Activated CD4-positive, alpha-beta T cell treated with anti-CD3 and anti-CD28 coated beads, Interleukin-2, amount 50 U/mL, for 24 hours (primary cell): ENCODE measurements at places on chromosomes 7 and 10.
A peak's percentile ranks its signal among the peaks of the same experiment; 100 is the strongest.

- DNase-seq: no peak
Observed at GRCh38 chr7:1314021-1314907, 81.6 kb downstream of the UNCX start.

DNA sequence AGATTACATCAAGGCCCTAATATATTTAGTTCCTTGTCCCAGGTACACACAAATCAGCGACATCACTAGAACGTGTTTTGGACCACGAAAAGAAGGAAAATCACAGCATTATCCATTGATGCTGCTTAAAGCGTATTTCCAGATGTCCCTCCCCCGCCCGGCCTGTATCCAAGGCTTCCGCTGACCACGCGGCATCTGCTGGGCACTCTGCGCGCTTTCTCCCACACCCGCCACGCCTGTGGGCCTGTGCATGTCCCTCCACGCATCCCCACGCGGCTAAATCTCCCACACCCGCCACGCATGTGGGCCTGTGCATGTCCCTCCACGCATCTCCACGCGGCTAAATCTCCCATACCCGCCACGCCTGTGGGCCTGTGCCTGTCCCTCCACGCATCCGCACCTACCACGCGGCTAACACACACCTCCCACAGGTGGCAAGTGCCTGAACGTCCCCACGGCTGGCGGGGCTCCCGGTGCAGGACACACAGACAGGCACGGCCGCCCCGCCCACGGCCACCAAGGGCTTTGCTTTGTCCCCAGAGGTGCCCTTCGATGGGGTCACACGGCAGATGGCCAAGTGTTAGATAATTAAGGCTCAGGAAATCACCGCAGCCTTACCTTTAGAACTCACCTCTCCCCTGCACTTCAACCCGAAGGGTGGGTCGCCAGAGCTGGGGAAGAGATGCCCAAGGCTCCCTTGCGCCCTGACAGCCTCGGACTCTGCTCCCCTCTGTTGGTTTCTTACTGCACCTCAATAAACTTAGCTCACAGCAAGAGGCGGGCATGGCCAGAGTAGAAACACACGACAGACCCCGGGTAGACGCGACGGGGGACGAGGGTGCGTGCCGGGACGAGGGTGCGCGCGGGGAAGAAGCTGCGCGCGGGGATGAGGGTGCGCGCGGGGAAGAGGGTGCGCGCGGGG is 49.5 kb downstream of the DIP2C start:
- no peak for DNase-seq

DNA sequence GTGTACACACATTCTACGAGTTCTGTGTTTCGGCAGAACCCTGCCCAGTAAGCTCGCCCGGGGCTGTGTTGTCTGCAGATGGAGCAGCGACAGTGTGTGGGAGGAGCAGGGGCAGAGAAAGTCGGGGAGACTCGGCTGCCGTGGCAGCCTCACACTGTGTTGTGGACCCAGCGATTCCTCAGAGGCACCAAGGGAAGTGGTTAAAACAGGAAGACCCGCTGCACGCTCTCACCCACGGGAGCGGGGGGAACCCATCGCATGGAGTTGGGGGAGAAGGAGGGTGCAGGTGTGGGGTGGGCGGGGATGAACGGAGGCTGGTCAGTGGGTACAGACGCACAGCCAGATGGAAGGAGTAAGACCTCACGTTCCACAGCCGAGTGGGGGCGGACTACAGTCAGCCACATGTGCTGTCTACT is 250.2 kb downstream of the ELFN1 start:
- DNase-seq: no peak

- DNase-seq: no peak
Observed at GRCh38 chr7:7294911-7295310, 112.6 kb downstream of the C1GALT1 start.

DNA sequence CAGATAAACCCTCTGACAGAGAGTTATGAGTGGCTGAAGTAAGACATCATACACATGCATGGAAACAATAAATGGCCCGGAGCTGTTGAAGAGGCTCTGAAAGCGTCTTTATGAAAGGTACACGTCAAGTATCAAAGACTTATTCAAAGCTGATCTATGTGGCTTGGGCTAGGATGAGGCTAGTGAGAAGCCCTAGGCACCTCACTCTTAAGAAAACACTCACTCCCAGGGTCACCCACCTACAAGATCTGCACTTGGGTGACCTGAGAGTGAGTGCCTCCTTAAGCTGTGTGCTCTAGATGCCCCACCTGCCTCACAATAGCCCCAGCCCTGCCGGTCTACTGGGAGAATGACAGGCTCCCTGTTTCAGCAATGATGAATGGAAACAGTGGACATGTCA is 1.1 kb upstream of the GIMAP1 start:
- no peak for DNase-seq

DNA sequence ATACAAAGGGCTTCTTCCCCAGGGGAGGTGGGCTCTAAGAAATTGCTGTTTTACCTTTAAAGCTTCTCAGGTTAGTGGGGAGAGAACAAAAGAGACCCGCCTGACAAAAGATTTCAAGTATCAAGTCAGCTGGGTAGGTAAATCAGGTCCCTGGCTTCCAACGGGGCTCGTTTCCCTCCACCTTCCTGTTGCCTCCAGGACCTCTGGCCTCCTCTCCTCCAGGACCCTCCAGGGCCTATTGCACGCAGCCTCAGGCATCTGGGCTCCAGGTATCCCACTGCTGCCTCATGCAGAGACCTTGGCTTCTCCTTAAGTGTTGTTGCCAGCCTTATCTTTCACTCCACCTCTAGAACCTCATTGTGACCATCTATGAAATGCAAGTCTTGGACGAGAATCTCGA is 2.9 kb downstream of the BNIP3 start:
- DNase-seq: no peak

- DNase-seq: no peak
Observed at GRCh38 chr7:140036224-140036962, 26.4 kb downstream of the PARP12 start.

GRCh38 chr10:62050893-62051433 is 149.5 kb downstream of the ARID5B start:
- DNase-seq: peak; percentile 85

DNA sequence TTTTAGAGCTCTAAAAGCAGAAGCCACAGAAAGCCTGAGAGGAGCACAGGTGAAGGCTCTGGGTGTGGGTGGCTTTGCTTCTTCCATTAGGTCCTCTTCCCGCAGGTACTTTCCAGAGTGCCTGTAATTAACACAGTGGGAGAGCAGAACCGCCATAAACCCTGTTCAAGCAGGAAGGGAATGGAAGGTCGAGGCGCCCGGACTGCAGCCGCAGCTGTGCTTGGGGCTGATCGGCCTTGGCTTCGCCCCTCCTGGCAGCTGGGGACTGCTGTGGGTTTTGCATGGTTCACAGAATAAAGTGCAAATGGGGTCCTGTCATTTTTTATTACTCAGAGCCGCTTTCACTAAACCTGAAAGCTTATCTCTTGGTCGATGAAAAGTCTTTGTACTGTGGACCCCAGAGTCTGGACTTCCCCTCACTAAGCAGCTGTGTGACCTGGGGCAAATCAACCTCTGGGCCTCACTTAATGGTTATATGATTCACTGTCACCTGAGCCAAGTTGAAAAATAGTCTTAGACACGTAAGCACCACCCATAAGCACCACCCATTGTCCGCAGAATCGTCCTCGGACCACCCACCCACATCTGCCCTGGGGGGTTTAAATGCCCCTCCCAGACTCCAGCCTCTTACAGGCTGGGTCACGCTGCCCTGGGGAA is 100.9 kb downstream of the XRCC2 start:
- no peak for DNase-seq

- no peak for DNase-seq
Observed at GRCh38 chr10:117552156-117552631, 9.6 kb downstream of the EMX2 start.

DNA sequence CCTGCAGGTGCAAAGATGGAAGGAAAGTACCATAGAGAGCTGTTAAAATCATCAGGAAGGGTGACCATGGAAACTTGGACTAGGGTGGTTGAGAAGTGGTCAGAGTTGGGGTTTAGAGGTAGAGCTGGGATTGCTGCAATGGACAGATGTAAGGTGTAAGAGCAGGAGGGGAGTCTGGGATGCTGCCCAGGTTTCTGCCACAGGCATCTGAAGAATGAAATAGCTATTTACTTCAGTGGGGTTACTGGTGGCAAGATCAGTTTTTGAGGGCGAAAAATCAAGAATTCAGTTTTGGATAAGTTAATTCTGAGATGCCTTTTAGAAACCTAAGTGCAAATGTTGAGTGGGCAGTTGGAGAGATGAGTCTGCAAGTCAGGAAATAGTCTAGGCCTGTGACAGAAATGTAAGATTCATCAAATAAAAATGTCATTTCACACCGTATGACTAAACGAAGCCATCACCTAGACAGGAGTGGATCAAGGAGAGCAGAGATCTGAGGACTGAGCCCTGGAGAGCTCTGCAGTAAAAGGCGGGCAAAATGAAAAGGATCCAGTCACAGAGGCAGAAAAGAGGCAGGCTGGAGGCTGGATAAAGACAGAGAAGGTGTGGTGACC is 22.7 kb upstream of the TOMM7 start:
- DNase-seq: no peak

DNA sequence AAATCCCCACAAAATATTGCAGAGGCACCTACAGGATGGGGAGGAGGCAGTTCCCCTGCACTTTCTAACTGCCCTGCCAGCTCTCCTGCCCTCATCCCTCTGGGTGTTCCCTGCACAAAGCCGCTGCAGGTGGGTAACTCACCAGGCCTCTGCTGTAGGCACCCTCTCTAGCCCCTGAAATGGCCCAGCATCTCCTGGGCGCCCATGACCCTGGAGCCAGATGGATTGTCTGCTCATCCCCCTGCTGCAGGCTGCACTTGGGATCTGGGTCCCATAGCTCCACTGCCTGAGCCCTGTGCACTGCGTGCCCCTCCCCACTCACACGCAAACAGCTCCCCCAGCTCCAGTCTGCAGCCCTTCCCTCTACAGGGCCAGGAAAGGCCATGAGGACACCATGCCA is 130.9 kb downstream of the C10orf105 start:
- DNase-seq: no peak

DNA sequence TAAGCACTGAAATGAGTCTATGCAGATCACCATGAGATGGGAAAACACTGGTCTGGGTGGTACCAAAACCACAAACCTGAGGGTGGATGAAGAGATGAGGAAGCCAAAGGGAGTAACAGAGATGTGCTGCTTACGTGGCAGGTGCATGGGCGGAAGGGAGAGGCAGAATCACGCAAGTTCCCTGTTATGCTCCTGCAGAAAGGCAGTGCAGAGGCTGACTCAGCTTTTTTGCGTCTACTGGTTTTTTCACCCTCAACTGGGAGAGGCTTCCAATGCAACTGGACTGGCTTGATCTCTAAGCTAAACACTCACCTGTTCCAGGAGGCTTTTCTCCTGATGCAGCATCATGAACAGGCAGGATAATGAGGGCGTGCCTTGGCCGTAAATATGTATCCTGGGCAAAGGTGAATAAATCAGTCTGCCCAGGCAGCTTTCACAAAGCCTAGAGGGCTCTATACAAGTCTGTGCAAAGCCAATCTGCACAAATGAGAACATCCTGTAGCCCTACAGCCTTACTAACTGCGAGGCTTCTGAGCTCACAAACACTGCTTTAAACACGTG is 95.4 kb upstream of the AFAP1L2 start:
- peak; percentile 85 for DNase-seq

GRCh38 chr7:123012435-123012834 is 16.9 kb upstream of the TAS2R16 start:
- DNase-seq: no peak

GRCh38 chr10:30705625-30706149 is 76.1 kb upstream of the LYZL2 start:
- DNase-seq: no peak

GRCh38 chr10:117166418-117167345 is 28.6 kb upstream of the VAX1 start:
- DNase-seq: no peak

GRCh38 chr7:36278069-36278619 is 111.5 kb upstream of the ANLN start:
- no peak for DNase-seq

GRCh38 chr10:125605167-125605566 is 77.8 kb downstream of the TEX36 start:
- DNase-seq: no peak

GRCh38 chr10:132481690-132482089 is 55.9 kb upstream of the INPP5A start:
- DNase-seq: no peak

GRCh38 chr7:81491573-81491972 is 278.3 kb downstream of the HGF start:
- DNase-seq: no peak
